ENCODE measurements at places on chromosomes 12 and 14.

GRCh38 chr12:14952299-14952921, 9.0 kb downstream of the ARHGDIB start:
- DNase-seq = peak; percentile 45

GRCh38 chr14:80095623-80096022, 115.7 kb downstream of the DIO2 start:
- DNase-seq = no peak

DNA sequence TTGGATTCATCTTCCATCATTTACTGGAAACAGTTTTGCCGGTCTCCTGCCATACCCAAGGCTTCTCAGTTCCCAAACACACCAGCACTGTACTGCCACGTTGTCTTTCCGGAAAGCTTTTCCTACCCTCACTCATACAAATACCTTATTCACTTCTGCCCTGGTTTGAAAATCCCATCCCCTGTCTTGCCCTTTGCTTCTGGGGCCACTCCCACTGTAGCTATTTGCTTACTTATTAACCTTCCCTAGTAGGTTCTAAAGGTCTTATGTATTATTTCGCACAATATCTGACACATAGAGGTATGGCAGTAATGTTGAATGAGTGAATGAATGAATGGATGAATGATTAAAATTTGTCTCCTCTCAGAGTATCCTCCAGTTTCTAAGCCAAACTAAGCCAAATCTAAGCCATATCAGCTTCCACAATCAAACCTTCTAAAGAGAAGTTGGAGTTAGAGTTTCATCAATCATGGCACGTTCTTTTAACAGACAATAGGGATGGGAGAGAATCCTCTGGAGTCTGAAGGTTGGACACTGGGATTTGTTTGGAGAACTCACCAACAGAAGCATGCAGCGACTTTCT, 18.6 kb downstream of the TSPAN8 start:
- no peak for DNase-seq

- DNase-seq = no peak
Measured at GRCh38 chr12:116916122-116916521, 5.4 kb downstream of the FBXW8 start.

DNA sequence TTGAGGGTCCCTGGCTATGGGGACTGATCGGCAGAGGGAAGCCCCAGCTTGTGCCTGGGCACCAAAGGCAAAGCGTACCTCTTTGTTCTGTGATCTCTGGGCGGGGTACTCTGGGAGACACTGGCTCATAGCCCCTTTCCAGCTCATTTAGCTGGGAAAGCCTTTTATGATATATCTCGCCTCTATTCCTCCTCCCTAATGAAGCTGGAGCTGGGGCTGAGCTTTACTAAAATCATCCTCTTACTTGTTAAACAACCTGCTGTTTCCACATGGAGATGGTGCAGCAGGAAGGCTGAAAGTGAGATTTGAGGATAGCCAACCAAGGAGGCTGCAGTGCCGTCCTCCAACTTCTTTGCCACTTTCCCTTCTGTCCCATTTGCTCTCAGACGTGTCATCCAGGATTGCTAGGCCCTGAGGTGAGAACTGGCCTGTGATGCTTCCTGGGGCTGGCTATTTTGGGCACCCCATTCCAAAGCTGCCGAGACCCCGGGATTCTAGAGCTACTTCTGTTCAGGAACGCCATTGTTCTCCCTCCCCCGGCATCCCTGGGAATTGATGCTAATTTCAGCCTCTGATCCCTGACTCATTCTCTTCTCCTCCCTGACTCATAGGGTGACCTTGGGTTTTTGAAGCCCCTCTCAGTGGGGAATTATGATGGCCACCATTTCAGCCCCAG, 16.0 kb downstream of the PDE1B start:
- DNase-seq = peak; percentile 50

DNA sequence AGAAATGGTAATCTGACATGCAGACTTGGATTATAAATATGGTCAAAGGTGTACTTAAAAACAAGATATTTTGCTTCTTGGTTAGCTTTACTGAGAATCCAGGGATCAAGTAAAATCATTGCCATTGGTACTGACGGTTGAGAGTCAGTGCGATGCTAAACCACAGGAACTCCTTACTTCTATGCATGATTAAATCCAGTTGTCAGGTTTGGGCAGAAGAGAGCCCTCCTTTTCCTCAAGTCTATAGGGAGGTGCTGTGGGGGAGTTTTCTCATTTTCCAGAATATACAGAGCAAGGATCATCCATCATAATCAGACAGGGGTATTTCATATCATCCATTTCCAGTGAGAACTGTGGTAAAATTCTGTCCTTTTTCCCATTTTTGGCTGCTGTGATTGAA, 839.1 kb downstream of the NRXN3 start:
- DNase-seq = no peak

GRCh38 chr14:72740504-72740961, 153.4 kb downstream of the DPF3 start:
- DNase-seq = no peak

DNA sequence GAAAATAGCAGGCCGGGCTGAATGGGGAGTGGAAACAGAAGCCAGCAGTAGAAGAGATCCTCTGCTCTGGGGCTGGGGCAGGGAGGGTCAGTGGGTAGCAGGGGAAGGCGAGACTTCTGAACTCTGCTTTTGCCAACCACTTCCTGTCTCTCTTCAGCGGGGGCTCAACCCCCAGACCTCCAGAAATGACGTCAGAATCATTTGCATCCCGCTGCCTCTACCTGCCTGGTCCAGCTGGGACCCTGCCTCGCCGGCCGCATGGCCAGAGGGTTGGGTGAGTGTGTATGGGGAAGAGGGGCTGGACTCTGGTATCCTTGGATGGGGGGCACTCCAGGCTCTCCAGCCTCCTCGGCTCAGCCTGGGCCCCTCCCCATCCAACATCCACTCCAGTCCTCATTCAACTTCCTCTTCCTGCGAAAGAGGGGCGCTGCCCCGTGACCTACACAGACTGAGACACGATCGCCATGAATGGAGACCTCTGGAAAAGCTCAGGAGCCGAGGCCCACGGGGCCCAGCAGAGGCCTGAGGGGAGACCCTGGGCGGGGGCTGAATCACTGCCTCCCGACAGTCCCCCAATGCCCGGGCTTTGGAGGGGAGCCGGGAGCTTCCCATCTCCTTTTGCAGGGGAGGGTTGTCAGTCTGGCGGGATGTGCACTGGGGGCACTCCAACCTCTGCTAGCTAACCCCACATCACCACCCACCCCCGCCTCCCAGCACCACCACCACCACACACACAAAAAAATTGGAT, 458 bp upstream of the HOXC4 start:
- peak; percentile 39 for DNase-seq

DNA sequence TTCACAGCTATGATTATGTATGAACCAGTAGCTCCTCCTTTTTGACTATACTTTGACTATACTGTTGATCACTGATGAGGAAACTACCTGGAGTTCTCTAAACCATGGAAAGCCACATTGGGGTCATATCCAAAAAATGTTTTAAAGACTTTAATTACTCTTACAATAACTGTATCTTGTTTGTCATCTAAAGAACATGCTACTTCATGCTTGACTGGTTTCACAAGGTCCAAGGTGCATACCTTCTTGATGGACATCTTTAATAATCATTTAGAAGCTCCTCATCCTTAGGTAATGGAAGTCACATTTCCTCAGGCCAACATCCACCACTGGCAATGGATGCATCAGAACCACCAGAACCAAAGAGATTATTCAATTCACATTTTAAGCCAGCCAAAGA, 29.9 kb downstream of the WASHC3 start:
- no peak for DNase-seq

GRCh38 chr12:132161796-132162507, 17.7 kb downstream of the NOC4L start:
- no peak for DNase-seq

- no peak for DNase-seq
Measured at GRCh38 chr14:89357655-89358297, 59.3 kb downstream of the FOXN3 start.

DNA sequence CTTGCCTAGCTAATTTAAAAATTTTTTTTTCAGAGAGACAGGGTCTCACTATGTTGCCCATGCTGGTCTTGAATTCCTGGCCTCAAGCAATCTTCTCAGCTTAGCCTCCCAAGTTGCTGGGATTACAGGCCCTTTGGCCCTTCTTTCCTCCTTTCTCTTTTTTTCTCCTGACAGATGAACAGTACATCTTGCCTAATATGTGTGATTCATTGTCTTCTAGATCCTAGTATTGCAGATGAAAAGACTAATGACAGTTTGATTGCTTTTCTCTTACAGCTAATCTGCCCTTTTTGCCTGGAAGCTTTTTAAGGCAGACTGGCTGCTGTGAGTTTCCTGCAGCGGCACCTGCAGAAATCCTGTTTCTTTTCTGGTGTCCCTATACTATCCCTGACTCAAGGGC, 12.0 kb downstream of the DEPDC4 start:
- no peak for DNase-seq
